ENCODE measurements at places on chromosomes 13 and 19.

- peak; percentile 84 for DNase-seq
Measured at GRCh38 chr19:46413262-46414031, at the start of gene CCDC8. Gene CCDC8, minus strand, starts transcription at chr19:46413564. Its CDS starts 754 bp downstream, at chr19:46412810.

DNA sequence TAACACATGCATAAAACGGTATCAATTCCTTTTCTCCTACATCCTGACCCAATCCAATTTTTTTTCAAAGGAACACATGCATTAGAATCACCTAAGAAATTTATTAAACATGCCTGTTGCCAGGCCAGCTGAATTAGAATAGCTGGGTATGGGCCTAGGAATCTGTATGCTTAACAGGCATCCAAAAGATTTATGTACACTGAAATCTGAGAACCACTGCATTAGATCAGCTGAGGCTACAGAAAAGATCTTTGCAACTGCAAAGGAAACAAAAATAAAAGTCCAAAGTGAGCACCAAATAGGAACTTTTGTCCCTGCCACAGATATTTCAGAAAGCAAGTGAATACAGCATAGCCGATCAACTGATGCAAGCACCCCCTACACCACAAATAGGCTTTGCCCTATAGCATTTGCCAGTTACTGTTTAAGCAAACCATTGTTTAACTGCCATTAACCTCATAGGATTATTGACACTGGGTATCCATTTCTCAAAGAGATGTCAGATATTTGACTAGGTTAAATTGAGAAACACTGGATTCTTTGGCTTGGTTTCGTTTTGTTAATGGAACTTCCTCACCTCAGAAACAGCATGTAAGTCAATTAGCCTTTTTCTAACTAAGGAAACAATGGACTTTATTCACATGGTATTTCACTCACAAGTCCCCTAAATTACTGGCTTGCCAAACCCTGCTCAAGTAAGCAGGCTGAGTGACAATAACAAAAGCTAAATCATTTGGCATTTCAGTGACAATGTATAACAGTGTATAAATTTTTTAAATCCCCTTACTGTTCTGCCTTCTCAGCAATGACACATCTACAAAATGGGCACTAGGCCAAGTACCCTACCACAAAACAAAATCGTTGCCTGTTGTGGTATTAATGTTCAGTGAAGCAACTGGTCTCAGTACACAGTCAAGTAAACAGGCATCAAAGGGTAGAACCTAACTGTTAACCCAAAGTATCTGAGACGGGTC, 67.8 kb downstream of the SUCLA2 start:
- DNase-seq, result no peak

GRCh38 chr13:114057166-114058050, 75.0 kb downstream of the RASA3 start:
- DNase-seq, result no peak

DNA sequence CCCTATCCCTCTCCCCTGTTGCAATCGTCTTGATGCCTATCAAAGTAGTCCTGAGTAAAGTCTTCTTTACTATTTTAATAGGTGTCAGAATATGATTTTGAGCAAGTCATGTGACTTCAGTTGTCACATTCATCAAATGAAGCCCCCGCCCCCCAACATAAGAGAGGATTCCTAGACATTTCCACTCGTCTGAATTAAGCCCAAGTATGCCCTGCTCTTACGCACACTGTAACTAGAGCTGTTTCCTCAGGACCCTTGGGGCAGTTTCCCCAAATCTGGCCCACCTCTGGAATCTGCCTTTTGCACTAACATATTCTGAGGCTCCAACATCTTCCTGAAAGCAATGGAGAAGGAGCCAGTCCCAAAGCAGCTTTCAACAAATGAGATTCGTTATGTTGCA, 25.5 kb downstream of the SACS start:
- no peak for DNase-seq

- no peak for DNase-seq
Measured at GRCh38 chr13:18948664-18949488, 232.7 kb downstream of the TUBA3C start.

GRCh38 chr19:58181902-58182576, 822 bp upstream of the ZNF274 start:
- DNase-seq, result no peak

GRCh38 chr19:35267353-35267817, 1.4 kb upstream of the USF2 start:
- no peak for DNase-seq

GRCh38 chr19:54011507-54012211, 20.2 kb downstream of the CACNG6 start:
- no peak for DNase-seq

DNA sequence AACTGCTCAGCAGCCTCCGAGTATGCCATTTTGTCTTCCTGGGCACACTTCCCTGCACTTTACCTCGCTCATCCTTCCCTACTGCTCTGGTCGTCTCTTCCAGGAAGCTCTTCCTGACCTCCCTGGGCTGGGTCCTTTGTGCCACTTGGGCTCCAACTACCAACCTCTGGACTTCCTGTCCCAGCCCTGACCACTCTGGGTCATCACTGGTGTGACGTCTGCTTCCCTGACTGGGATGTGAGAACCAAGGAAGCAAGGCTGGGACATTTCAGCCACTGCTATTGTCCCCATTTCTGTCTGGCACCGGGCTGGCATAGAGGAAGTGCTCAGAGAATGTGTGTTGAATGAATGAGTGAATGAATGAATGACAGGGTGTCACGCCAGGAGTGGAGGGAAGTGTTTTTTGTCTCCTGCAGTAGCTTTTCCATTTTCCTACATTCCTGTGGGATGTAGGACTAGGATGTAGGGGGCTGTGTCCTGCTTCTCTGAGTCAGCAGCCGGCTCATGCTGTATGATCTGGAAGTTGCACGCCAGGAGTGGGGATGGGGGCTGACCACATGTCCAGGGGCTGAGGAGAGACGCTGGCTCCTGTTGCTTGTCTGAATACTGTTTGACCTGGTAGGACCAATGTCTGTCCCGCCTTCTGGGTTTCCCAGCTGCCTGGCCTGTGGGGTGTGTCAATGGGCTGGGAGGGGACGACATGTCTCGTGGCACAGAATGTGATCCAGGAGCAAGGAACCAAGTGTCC, 14.7 kb downstream of the NOVA2 start:
- no peak for DNase-seq

DNA sequence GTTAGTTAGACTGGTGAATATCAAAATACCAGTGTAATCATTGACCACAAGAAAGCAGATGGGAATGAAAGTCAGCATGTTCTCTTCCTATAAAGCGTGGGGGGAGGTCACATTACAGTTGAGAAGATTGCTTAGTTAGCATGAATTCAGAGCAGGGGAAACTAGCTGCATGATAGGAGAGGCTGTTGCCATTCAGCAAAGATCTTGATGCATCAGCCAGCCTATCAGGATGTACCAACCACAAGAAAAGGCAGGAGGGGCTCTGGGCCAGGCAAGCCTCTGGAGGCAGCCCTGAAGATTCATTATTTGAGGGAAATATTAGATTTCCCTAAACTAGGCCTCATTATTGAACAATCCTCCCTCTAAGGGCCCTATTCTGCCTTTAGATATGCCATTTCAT, 5.0 kb upstream of the MTMR6 start:
- no peak for DNase-seq

DNA sequence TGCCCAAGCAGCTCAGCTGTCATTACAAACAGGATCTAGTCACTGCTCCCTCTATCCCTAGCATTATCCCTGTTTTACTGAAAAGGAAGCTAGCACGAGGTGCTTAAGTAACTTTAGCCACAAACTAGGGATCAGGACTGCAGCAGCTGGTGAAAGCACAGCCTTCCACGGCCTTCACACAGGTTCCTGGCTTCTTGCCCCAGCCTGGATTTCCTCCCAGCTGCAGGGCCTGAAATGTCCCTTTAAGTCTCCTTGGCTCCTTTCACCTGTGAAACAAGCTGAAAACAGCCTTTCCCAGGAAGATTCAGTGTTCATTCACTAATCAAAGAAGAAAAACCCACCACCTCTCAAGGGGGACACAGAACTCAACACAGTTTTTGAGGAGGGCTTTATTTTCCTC, 754.5 kb downstream of the DIAPH3 start:
- no peak for DNase-seq

DNA sequence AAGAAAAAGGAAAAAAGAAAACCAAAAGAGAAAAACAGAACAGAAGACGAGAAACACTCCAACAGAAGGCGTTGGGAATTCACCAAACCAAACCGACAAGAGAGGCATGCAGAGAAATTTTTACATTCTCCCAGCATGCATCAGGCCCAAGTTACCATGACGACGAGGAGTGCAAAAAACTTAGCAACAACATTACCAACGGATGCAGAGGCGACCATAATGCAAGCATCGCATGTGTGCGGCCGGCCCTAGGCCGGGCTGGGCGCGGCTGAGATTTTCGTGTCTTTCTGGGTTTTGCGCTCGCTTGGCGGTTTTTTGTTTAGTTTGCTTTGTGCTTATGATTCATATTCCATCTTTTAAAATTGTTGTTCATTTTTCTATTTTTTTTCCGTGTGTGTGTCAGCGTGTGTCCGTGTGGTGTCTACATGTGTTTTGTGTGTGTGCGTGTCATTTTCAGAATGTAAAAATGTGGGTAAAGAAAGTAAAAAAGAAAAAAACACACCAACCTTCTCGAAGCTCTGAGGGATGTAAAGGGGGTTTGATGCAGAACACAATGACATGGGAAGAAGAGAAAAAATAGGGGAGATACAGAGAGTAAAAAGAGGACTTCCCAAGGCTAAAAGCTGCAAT, 84.9 kb downstream of the PTPRS start:
- DNase-seq, result no peak

DNA sequence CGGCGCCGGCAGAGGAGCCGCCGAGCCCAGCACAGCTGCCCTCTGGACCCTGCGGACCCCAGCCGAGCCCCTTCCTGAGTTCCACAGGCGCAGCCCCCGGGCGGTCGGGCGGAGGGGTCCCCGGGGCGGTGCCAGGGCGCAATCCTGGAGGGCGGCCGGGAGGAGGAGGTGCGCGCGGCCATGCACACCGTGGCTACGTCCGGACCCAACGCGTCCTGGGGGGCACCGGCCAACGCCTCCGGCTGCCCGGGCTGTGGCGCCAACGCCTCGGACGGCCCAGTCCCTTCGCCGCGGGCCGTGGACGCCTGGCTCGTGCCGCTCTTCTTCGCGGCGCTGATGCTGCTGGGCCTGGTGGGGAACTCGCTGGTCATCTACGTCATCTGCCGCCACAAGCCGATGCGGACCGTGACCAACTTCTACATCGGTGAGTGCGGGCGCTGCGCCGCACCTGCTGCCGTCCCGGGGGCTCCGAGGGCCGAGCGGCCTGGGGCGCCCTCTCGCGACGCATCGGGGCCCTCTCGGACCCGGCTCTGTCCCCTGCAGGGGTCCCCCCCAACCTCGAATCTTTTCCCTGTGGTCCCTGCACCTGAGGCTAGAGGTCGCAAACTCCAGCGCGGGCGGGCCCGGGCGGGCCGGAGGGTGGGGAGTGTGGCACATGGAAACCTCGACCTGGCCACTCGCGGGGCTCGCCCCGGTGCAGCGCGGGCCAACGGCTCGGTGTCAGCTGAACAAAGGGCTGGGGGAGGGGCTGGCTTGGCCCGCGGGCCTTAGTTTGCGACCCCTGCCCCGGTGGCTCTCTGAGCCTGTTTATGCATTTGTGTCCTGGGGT, at the start of gene KISS1R:
TSS of gene KISS1R (plus strand) at position 11 of the 829 bp plus-strand sequence. CDS start at position 181, 170 bp downstream.
- DNase-seq, result no peak

- no peak for DNase-seq
Measured at GRCh38 chr13:98220271-98220791, 43.3 kb upstream of the RNF113B start.

GRCh38 chr19:48362716-48363499, 832 bp downstream of the TMEM143 start:
- peak; percentile 75 for DNase-seq

DNA sequence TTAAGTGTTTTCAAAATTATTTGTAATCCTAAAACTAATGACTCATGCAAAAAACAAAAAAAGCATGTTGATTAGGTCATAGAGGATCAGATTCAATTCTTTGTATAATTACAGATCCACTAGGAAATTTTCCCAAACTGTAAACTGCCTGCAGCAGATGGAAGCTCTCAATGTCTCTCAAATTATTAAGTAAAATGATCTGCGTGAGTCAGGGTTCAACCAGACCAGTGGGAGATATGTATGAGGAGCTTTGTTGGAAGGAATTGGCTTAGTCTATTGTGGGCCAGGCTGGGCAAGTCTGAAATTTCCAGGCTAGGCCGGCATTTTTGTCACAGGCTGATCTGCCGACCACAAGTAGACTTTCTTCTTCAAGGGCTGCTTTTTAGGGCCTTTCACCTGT, 14.4 kb upstream of the SACS start:
- DNase-seq, result peak; percentile 89

DNA sequence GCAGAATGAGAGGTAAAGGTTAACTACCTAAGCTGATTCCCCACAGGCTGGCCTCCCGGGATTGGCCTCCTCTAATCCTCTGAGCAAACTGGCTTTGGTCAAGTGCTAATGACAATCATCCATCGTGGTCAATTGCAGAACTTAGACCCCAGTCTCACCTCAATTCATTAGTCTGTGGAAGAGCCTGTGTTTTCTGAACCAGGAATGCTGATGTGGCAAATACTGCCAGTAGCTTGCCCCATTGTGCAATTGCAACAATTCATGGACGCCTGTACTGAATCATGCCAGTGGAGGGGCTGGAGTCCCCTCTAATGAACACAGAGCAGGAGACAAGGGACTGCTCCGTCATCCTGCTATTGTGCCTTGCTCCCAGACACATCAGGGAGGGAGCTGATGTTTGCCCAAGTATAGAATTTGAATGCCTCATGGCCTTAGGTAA, 1256.5 kb downstream of the EFNB2 start:
- DNase-seq, result no peak

DNA sequence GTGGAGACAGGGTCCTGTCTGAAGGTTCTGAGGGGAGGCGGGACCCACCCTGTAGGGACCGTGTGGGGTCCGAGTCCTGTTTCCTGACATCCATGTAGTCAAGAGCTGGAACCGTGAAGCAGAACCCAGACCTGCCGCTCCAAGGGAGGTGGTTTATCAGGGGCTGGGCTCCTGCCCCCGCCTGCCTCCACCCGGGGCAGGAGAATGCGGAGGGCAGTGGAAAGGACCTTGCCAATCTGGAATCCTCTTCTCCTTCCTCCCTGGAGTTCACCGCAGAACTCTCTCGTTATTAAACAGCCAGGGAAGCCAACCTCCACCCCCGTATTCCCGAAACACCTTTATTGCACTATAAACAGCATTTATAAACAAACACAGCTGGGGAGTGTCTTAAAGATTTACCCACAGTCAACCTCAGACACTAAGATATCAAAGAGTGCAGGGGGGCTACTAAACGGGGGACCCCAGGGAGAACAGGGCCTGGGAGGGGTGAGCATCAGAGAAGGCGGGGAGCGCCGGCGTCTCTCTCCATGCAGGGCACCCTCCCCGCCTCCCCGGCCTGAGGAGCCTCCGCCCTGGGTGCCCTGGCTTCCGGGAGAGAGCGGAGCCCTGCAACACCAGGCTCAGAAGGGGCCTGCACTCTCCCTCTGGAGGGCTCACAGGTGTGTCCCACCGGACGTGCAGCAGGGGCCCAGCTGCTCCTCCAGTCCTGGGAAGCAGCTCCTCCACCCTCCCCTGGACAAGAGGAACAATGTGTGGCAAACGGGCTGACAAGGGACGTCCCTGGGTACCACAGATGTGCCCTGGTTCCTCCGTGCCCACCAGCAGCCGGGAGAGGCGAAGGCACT, 3.6 kb downstream of the C2CD4C start:
- no peak for DNase-seq

GRCh38 chr13:113902986-113903775, 39.3 kb upstream of the GAS6 start:
- DNase-seq, result no peak
